ENCODE measurements at places on chromosomes 16 and 17. TPM values are rescaled to one million over a fixed set of nuclear protein-coding genes. Genes with fewer than 3 reads are reported as not detected.

The CEP112 gene
- total RNA-seq, result 2.5 TPM

The UTP18 gene
- total RNA-seq, result 57.8 TPM

The TMEM100 gene
- 0.40 TPM for total RNA-seq

The NEK8 gene
- total RNA-seq, result 4.5 TPM

The DNAAF8 gene
- total RNA-seq, result 2.5 TPM

The ITGAL gene
- not detected for total RNA-seq

The CDH1 gene
- total RNA-seq, result not detected

The FAM171A2 gene
- total RNA-seq, result 11.7 TPM

- no peak for DNase-seq
Measured at GRCh38 chr17:44785921-44786320, 27.1 kb downstream of the ADAM11 start.

DNA sequence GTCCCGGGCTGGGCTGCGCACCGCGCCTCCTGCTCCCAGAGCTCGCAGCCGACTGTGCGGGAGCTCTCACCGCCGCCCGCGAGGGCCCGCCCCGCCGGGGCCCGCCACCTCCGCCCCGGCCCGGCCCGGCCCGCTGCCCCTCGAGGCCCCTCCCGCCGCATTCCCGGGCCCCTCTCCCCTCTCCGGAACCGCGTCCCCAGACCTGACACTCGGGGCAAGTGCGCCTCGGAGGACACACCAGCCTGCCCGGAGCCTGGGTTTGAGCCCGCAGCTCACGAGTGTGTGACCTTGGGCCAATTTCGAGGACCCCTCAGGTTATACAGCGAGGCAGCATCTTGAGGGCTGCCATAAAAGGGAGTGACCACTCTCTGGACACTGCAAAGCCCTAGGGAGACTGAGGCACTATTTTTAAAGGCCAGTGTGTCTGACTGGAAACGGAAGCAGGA is 2.0 kb upstream of the GRIN2C start:
- no peak for DNase-seq

GRCh38 chr16:66150698-66151482 is 215.6 kb upstream of the CDH5 start:
- DNase-seq, result no peak

DNA sequence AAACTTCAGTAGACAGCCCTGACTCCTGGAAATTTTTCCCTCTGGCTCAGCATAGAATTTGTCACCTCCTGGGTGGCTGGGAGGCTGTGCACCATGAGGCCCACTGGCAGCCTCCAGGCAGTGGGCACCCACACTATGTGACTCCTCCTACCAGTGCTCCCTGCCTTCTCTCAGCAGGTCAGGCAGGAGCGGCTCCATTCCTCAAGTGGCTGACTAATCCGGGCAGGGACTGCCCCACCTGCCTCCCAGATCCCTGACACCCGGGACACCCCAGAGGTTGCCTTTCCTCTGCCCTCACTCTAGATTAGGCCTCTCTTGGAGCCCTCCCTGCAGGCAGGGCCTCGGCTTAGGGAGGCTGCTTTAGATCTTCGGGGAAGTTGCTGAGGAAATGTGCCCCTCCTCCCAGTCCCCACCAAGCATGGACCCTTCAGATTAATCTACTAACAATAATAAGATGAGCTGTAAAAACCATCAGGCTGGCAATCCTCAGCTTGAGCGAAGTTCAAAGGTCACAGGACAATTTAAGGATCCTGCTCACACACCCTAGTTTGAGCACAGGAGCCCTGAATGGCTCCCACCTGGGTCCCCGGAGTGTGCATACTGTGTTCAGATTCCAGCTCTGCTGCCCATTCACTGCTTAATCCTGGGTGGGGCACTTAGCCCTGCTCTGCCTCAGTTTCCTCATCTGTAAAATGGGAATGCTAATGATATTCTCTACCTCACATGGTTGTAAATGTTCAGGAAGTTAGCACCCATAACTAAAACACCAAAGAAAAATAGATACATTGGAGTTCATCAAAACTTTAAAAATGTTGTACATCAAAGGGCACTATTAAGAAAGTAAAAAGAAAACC is 10.0 kb upstream of the MYCBPAP start:
- no peak for DNase-seq

- no peak for DNase-seq
Measured at GRCh38 chr16:53870831-53871230, 166.9 kb downstream of the FTO start.

GRCh38 chr17:68277807-68278206 is 13.1 kb downstream of the SLC16A6 start:
- DNase-seq, result no peak

- DNase-seq, result no peak
Measured at GRCh38 chr16:80047842-80048241, 447.3 kb upstream of the MAF start.

DNA sequence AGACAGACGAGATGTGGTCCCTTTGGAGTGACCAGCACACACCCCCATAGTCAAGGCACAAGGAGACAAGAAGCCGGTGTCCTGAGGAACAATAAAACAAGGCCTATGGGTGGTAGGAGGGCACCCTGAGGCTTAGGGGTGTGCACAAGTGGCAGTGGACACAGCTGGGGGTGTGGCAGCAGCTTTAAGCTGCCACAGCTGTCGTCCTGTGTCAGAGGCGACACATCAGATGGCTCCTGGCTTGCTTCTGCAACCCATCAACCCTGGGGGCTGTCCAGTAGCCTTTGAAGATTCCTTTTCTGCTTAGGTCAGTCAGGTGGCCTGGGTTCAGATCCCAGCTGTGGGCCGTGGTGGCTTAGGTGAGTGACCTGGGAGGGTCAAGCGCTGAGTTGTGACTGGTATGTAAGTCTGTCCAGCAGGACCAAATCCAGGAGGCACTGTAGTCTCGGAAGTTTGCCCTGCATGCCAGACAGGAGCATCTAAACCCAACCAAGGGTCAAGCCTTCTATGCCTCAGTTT is 15.8 kb downstream of the DRC3 start:
- DNase-seq, result no peak

DNA sequence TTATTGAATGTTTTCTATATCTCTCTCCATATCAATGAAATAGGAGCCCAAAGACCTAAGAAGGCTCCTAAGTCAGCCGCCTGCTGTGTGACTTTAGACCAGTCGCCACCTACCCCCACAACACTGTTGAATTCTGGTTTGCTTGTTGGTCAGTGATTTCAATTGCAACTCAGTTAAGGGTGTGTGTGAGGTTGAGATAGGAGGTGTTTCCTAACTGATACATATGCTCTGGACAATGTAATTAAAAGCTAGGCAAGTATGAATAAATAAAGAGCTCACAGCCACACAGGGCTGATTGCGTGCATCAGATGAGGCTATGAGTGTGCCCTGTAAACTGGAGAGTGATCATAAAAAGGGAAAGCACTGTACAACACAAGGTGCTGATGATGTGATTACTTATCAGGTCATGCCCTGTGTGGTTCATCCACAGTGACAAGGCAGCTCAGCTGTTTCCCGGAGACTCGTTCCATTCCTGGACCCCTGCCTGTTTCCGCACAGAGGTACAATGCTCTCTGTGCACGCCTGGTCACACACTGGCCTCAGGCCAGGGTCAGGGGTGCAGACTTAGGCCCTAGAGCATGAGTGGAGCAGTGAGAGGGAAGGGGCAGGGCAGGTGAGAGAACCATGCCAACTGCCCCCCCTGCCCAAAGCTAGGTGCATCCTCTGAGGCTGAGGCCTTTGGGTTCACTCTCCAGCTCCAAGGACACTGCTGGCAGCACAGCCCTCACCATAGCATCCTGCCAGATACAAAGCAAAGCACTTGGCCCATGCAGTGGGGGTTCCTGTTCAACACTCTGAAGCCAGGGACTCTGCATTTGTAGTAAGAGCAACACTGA is 3.3 kb upstream of the KRT35 start:
- no peak for DNase-seq

DNA sequence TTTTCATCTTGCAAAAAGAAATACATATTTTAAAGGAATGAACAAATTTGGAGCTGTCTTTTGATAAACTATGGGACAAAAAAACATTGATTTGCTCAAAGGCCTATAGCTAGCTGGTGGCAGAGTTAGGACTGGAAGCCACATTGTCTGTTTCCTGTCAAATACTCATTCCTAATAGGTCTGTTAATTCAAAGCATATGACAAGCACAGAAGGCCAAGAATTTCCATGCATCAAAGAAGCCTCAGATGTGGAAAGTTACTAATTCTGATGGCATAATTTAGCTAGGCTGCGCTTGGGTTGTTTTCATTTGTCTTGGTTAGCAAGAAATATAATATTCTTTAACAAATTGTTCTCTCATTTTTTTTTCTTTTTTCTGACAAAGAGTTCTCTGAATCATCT is 98.0 kb downstream of the CDK5R1 start:
- no peak for DNase-seq

DNA sequence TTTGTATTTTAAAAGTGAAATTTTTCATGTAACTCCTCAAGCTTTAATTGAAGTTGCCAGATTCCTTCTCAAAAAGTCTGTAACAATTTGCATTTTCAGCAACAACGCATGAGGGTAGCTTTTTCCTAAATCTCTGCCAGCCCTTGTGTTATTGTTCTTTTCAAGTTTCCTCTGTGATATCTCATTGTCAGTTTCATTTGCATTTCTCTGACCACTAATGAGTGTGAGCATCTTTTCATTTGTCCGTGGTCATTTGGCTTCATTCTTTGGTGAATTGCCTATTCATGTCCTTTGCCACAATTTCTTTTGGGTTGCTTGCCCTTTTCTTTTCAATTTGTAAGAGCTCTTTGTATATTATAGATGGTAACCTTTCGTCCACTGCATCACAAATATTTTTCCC is 68.0 kb upstream of the NKD1 start:
- DNase-seq, result no peak
